ENCODE measurements at places on chromosomes 1 and 21.

GRCh38 chr1:184499616-184500015, 112.8 kb downstream of the C1orf21 start:
- no peak for DNase-seq

- no peak for DNase-seq
These were observed 7.1 kb downstream of the KIRREL1 start for GRCh38 chr1:158000507-158000906.

- no peak for DNase-seq
These were observed 10.4 kb upstream of the C2CD2 start for GRCh38 chr21:41964171-41964570.

- no peak for DNase-seq
These were observed 379.2 kb upstream of the SPAG17 start for GRCh38 chr1:118563981-118564951.

DNA sequence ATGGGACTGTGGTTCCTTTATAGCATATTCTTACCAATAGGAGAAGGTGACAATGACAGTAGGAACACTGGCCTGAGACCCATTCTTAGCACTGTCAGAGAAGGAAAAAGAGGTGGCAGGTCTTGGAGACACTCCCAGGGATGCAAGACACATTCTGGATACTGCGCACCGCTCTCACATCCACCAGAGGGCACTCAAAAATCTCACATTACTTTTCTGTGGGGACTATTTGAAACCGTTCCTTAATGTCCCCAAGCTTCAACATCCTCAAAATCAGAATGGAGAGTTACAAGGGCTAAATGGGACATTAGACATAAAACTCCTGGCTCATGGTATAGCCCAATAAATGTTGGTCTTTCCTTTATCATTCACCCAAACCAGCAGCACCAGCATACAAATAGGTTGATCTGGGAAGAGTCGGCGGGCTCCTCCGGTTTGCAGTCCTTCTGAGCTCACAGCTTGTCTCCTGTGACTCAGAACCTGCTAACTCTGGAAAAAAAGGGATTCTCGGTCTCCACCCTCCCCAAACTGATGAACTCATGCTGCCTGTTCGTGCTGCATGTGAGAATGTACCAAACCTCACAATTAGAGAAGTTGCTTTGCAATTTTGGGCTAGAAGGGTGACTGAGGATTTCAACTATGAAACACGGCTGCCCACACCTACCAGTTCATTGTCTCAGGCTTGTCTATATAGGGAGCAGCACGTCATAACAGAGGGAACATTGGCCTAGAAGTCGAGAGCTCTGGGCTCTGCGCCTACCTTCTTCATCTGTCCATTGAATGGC, 40.2 kb downstream of the IL12RB2 start:
- DNase-seq: peak; percentile 77

- no peak for DNase-seq
These were observed 29.9 kb downstream of the ADAM30 start for GRCh38 chr1:119866451-119866850.

Measured in GM03348 (cell line).